Left colon (tissue), 2 donors: ENCODE measurements at places on chromosomes 4 and X.

GRCh38 chr4:71004281-71004851, 10.9 kb downstream of the DCK start:
- DNase-seq: no peak

DNA sequence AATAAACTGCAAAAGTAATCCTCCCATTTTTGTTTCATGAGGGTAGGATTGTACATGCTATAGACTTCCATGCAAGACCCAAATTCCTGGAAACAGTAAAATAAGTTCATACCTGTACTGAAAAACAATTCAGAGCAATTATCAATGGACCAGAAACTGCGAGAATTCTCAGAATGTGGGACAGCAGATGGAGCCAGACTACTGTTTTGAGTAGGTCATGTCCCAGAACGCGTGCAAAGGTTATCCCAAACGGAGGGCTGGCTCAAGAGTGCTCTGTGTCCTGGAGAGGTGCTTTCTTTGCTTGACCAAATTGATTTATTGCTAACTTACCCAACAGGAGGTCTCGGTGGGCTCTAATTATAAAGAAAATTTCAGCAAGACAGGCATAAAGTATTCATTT, 1.7 kb upstream of the MAGEH1 start:
- no peak for DNase-seq

GRCh38 chrX:39067866-39068265, 266.6 kb downstream of the MID1IP1 start:
- no peak for DNase-seq

DNA sequence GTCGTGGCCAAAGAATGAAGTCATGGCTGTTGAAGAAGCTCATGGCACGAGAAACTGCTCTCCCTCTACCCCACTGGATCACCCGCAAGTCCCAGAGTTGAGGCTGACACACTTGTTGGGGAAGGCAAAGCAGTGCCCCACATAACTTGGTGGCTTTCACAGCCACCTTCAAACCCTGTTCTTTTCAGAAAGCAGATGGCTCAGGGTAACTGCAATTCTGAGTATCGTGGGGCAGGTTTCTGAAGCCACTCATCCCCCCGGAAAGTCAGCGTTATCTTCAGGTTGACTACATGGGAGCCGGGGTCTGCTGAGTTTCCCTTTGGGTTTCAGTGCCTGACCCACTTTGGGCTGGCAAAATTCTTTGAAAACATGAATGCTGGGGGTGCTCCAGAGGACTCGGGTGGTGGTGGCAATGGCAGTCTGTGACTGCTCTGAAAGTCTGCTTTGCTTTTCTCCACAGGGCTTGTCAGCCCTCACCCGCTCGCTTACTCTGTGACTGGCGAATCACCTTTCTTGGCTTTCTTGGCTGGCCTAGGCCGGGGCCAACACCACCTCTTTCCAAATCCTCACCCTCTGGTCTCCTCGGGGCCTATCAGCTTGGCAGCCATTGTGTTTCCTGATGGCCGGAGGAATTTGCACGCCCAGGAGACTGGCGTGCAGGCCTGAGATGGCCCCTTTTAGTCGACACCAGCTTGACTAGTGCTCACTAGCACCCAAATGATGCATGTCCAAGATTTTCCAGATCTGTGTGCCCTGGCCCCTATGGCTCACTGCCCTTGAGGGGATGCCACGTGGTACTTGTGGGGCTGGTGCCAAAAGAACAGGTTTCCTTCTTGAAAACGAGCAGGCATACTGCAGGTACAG, 7.3 kb downstream of the PPP1R3F start:
- DNase-seq: no peak

DNA sequence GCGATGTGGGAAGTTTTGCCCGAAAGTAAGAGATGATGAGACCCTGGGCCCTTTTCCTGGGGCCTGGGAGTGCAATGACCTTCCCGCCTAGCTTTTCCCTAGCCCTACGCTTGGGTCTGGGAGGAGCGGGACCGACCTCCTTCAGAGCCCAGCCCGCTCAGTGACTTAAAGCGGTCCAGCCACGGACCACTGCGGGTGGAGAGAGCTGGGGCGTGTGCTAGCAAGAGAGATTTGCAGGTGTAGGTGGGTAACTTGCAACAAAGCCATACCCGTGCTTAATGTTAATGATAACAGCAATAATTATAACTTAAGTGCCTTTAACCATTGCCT, 503 bp upstream of the PDE5A start:
- no peak for DNase-seq

- DNase-seq: no peak
Measured at GRCh38 chrX:54838583-54838982, 31.0 kb downstream of the MAGED2 start.

DNA sequence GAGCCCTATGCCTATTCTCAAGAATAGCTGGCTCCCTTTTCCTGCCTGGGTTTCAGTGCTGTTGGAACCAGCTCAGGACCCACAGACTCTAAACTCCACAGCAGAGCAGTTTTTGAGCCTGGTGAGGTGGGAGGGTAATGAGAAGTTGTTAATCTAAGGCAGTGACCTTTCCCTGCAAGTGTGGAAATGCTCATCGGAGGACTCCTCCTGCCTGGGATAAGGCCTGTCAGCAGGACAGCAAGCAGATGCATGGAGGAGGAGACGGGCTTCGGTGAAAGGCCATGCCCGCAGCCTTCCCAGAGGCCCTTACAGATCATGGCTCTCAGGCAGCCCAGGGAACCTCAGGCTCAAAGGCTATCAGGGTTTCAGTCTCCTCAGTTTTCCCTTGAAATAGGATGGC, 70.0 kb upstream of the SHISA3 start:
- DNase-seq: no peak

DNA sequence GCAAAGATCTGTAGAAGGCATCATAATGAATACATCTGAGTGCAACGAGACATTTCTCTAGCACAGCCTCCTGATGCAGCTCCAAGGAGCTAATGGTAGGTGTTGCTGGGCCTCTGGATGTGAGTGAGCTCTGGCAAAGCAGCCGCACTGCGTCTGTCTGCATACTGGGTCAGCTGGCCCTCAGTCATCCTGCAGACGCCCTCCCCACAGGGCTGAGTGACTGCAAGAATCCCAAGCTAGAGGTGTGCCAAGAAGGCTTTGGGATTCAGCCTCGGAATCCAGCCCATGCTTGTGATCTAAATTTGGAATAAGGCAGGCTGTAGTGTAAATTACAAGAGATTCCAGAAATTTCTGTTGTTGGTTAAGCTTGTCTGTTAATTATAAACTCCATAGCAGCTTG, 18.5 kb downstream of the HERC3 start:
- peak; percentile 27 for DNase-seq

GRCh38 chr4:130403221-130403620, 1307.3 kb downstream of the C4orf33 start:
- no peak for DNase-seq

DNA sequence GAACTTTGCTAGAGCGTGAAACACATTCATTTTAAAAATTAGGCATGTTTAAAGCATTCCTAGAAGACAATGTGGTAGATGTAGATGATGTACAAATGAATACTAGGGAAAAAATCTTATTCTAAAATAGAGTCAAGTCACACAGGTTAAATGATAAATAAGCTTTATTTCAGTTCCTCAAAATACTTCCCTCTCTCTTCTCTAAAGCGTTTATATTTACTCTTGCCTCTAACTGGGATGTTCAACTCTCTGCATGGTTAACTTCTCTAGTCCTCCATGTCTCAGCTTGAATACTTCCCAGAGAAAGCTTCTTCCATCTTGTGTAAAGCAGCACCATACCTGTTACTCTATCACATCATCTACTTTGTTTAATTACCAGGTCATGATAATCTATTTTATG, 30.9 kb upstream of the GLRA3 start:
- DNase-seq: no peak

- no peak for DNase-seq
Measured at GRCh38 chr4:55170462-55170861, 45.1 kb upstream of the KDR start.

DNA sequence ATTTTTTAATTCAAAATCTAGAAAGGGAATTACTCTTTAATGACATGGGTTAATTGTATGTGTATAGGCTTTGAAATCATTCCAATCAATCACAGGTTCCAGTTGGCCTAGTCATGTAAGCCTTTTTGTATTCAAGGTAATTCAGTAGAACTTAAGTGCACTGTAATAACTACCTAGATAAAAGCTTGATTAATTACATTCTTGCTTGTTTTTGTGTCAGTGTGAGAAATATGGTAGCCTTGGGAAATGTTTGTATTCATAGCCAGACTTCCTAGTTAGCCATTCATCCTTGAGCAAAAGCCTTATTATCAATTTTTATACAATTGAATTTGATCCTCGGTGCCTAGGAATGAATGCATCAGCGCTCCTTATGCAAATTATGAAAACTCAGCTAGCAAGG, 33.5 kb downstream of the TKTL2 start:
- no peak for DNase-seq

- no peak for DNase-seq
Measured at GRCh38 chr4:79913581-79913980, 159.4 kb downstream of the ANTXR2 start.

- no peak for DNase-seq
Measured at GRCh38 chr4:174763454-174764104, 65.5 kb downstream of the GLRA3 start.

DNA sequence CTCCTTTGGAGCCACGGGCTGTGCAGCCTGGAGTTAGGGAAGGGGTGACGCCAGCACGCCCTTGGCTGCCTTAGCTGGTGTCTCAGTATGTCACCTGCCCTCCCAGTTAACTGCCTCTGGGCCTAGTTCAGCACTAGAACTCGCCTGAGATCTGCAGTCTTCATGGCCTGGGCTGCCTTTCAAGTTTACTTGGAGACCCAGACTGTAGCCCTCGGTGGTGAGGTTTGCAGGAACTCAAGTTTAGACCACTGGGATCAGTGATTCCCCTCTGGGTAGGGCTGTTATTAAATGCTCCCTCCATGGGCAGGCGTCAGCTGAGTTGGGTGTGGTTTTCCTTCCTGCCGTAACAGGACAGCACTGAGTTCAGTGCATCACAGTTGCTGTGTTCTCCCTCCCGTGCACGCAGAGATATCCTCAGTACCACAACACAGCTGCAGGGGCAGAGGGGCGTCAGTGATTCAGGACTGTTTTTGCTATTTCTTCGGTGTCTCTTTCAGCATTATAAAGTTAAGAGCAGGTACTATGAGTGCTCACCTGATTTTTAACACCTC, 30.5 kb downstream of the PLAC8 start:
- no peak for DNase-seq

- no peak for DNase-seq
Measured at GRCh38 chrX:100083211-100083610, 326.9 kb downstream of the PCDH19 start.

DNA sequence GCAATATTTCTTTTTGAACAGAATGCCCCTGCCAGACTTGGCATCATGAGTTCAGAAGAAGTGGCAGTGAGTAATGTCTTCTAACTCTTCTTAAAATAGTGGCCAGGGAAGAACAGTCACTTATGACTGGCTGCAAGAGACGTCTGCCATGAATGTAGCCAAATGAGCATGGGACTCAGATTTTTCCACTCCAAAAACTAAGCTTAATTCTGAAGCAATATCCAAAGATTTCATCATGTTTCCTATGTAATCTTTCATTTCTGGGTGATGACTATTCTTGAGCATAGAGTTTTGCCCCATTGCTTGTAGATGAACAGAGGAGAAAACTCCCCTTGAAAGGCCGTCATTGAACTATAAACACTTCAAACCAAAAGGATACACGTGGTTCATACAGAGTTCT, 11.8 kb downstream of the AMBN start:
- DNase-seq: no peak

- peak; percentile 59 for DNase-seq
Measured at GRCh38 chr4:149997881-149998421, 80.3 kb upstream of the DCLK2 start.

DNA sequence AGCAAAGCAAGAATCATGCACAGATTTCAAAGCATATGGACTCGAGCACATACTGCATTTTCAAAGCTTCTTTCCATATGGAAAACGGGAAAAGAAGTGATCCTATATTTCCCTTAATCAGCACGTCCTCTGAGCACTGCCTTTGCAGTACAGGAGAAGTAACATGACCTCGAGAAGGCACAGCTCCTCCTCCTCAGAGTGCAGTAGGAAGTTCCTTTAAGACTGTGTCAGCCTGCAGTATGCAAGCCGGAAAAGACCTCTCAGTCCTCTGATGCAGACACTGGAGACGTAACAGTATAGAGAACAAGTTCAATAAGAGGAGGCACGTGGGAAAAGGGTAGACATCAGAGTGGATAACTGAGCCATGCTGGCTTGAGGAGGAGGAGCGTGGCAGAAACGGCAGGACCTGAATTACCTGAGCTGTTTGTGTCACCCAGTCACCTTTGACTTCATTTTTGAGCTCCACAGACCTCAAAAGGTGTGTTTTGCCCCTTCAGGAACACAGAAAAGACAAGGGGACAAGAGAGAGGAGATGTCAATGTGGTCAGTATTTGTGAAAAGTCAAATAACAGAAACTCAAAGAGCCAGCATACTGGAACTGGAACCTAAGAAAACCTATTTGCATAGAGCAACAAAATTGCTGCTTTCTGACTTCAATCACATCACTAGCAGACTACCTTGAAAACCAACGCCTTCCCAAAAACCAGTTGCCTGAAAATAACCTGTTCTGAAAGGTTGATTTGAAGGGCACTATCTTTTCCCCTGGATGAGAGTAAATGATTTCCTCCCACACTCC, 20.8 kb downstream of the IRF2 start:
- peak; percentile 67 for DNase-seq

DNA sequence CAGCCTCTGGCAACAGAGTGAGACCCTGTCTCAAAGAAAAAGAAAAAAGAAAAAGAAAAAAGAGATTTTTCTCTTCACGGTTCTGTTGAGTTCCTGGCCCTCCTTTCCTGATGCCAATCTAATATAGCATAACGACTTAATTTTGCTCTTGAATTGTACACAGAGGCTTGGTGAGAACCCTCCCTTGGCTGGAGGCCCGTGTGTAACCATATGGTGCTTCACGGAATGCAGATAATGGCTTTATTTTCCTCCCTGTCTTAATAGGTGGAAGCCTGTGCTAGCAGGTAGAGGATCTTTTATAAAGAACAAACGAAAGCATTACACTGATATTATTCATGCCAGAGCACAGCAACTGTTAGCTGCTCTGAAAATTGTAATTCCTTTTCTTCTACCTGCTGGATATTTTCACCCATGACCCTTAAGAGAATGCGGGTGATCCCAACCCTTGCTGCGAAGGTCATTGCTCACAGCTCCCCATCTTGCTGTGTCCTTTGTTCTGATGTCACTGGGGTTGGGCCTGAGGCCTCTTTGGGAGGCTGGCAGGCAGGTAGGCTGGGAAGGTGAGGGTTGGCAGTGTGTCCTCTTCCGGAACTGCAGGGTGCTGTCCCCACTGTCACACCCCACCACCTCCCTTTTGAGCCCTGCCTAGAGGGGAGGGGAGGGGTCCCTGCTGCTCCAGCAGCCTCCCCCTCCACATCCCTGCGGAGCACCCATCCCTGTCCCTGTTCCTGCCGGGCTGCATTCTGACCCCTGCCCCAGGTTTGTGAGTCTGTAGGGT, 83.8 kb upstream of the STOX2 start:
- DNase-seq: no peak

GRCh38 chr4:138500869-138501268, 258.7 kb upstream of the SLC7A11 start:
- no peak for DNase-seq

GRCh38 chr4:76003620-76004019, 3.7 kb downstream of the CXCL9 start:
- DNase-seq: no peak

DNA sequence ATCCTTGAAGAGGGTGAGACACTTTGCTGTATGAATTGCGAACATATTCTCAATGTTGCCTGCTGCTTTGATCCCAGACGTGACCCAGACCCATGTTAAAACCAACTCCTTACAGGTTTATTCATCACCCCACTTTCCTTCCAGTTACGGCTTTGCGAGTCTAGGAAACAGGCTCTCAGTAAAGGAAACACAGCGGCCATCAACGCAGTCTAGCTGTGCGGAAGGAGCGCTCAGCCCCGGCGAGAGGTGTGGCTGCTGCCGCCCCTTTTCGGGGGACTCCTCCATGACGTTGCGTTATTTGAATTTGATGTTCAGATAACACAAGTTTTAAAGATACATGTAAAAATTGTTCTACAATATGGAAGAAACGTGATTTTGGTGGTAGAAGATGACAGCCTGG, 206.4 kb upstream of the FAT1 start:
- DNase-seq: no peak
